OCI-LY7 (cell line): ENCODE measurements at places on chromosomes 5 and 9. TPM values are rescaled to one million over a fixed set of nuclear protein-coding genes. Genes with fewer than 3 reads are reported as not detected.

C9orf40 gene
- 39.8 and 41.3 TPM in 2 replicates for total RNA-seq

WDR38 gene
- not detected in 2 replicates for total RNA-seq

SPATA31A7 gene
- not detected in 2 replicates for total RNA-seq

PCDHGA9 gene
- 5.2 and 5.7 TPM in 2 replicates for total RNA-seq

C5orf24 gene
- total RNA-seq = 33.8 and 42.4 TPM in 2 replicates

MARCOL gene
- total RNA-seq = not detected in 2 replicates

TAF11L5 gene
- not detected in 2 replicates for total RNA-seq

HMCN2 gene
- total RNA-seq = not detected in 2 replicates

LAMC3 gene
- 2.0 and 2.2 TPM in 2 replicates for total RNA-seq

SLC36A3 gene
- total RNA-seq = not detected in 2 replicates

IL13 gene
- not detected in 2 replicates for total RNA-seq

CNTLN gene
- not detected in 2 replicates for total RNA-seq

CDX1 gene
- not detected in 2 replicates for total RNA-seq

LURAP1L gene
- total RNA-seq = not detected in 2 replicates

SAXO1 gene
- total RNA-seq = 0.63 TPM in 1 of 2 replicates, not detected in the other

PCDHA11 gene
- not detected in 2 replicates for total RNA-seq

CER1 gene
- not detected in 2 replicates for total RNA-seq

SAPCD2 gene
- total RNA-seq = 51.4 and 57.2 TPM in 2 replicates

OR1J2 gene
- not detected in 2 replicates for total RNA-seq

ANKRD18A gene
- not detected in 2 replicates for total RNA-seq
